ENCODE measurements at places on chromosomes 16 and 17. TPM values are rescaled to one million over a fixed set of nuclear protein-coding genes. Genes with fewer than 3 reads are reported as not detected.

Gene DLG4
- polyA plus RNA-seq: 18.0 TPM

DNA sequence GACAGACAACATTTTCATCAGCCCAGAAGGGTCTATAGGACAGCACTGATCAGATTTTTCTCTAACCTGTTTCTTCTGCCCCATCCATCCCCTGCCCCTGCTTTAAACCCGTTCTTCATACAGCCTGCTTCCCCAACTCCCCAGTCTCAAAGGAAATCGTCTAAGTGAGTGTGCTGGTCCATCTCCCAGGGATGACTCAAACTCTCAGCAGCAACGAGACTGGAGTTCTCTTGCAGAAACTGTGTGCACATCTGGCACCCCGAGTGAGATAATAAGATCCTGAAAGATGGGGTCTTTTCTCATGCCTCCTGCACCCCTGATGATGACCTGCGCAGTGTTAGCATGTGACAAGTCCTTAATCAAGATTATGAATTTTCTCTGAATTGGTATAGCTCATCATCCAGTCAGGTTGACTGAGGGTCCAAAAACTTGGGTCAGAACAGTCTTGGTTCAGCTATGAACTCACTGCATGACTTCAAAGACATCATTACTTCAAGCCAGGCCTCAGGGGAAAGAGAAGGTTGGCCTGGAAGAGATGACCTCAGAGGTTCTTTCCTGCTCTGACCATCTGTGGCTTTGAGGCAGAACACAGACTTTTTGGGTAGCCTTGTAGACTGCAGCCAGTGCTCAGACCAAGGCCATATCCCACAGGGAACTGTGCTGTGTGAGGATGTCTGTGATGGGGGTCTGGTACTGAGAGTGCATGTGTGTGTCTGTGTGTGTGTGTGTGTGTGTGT is 117.9 kb downstream of the SPACA3 start:
- no peak for DNase-seq

DNA sequence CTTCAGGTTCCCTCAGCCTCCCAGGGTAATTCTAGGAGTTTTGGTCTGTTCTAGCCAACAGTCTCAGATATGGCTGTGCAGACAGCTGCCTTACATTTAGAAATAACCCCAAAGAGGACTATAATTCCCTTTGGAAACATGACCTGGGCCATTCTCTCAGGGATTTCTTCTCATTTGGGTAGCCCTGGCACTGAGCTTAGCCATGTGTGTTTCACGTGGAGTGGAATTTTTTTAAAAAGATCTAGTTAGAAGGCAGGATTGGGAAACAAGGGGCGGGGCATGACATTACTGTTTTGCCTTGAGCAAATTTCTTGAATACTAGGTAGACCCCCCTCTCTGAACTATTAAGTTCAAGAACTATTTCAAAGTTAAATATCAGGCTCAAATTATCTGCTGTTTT is 29.6 kb upstream of the MRC2 start:
- no peak for DNase-seq

Gene PERCC1
- 0.20 TPM for polyA plus RNA-seq

GRCh38 chr17:50672831-50673551 is 34.7 kb downstream of the ANKRD40 start:
- DNase-seq: no peak

DNA sequence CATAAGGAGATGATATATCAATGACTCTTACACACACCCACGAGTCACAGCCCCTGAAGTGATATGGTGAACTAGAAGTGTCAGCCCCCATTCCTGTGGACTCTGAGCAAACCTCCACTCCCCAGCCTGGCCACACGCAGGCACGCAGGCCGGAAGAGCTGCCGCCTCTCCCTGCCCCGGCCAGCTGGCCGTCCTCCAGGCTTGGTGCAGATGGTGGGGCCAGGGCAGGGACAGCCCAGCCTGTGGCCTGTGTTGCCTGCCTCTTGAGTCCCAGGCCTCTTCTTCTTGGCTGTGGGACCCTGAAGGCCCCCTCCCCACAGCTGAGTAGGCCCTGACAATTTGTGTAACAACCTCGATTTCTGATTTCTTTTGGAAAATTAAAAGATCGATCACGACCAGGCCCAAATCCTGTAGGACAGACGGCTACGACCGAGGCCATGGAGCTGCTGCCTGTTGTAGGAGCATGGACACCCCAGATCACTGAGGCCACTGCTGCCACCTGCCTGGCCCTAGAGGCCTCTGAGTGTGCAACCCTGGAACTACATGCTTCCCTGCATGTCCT is 10.0 kb upstream of the MPRIP start:
- DNase-seq: no peak

Gene NPW
- 1.1 TPM for polyA plus RNA-seq

Gene KRTAP4-6
- polyA plus RNA-seq: not detected

DNA sequence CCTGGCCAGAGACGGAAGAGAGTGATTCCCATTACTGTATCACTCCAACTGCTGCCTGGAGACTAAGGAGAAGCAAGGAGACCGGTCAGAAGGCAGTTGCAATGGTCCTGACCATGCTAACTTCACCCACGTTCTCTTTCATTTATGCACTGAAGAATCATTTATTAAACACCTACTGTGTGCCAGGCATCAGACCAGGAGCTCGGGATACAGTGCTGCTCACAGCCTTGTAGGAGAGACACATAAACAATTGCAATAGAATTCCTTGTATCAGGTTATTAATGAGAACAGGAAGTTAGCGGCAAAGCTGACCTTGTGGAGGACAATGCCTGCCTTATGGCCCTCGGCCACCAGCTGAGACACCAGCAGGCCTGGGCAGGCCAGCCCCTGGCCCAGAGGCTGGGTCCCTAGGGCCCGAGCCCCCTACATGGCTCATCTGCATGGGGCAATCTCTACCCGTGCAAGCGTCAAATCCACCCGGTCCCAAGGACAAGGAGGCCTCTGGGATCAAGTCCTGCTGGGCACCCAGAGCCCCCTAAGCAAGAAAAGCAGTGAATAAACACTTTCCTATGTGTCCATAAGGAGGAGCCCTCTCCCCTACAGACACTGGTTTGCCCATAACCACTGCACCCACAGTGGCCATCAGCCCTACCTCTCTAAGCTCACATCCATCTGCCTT is 8.6 kb upstream of the ENPP7 start:
- DNase-seq: no peak

Gene ACOX1
- 18.9 TPM for polyA plus RNA-seq

GRCh38 chr16:14307059-14307526 is 236.0 kb downstream of the MRTFB start:
- DNase-seq: no peak

GRCh38 chr16:4624827-4625559 is 367 bp downstream of the MGRN1 start:
- DNase-seq: no peak

DNA sequence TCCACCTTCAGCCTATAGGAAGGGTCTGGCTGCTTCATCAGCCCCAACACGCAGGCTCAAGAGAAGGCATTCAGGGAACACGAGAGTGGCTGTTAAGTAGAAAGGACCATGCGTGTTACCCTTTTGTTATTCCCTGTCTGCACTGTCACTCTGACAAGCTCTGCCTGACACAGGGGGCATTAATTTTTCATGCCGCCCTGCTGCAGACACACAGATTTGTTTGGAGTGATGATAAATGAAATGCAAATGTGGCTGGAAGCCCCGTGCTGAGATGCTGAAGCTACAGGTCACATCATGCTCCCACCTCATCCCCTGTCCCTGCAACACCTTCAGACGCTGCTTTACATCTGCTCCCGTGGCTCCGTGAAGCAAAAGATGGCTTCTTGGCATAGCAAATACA is 97.7 kb downstream of the USP31 start:
- no peak for DNase-seq

Gene AHSP
- 12.3 TPM for polyA plus RNA-seq

DNA sequence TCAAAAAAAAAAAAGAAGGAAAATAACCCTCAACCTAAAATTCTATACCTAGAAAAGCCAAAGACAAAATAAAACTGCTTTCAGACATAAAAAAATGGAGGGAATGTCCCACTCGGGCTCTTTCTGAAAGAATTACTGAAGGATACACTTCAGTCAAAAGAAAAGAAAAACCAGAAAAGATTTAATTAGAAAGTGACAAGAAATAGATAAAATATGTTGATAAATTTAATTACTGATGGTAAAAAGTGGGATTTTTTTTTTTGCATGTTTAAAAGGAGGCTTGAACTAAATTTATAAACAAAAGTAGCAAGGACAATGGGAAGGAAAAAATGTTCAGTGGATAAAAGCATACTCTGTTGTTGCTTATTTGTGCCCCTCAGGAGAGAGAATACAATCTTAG is 89.1 kb downstream of the OR1D5 start:
- DNase-seq: no peak

GRCh38 chr17:49928126-49928800 is 40.7 kb upstream of the DLX4 start:
- no peak for DNase-seq

Gene NLRP1
- 69.1 TPM for polyA plus RNA-seq

DNA sequence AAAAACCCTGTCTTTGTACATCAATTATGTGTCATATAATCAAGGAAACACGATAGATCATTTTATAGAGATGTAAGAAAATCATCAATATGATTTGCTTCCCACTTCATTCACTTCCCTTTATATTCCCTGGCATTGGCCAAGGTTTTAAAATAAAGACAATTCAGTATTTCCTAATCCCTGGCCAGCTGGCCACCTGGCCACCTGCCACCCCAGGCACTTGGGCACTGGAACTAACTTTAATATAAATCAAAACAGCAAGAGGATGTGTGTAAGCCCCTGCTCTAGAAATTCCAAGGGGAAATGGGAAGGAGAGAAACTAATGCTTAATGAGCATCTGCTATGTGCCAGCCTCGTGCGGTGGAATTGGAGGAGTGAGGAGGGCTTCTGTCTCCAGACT is 58.6 kb upstream of the TOB1 start:
- no peak for DNase-seq
